ENCODE measurements at places on chromosomes 3 and 15.
A peak's percentile ranks its signal among the peaks of the same experiment; 100 is the strongest.

DNA sequence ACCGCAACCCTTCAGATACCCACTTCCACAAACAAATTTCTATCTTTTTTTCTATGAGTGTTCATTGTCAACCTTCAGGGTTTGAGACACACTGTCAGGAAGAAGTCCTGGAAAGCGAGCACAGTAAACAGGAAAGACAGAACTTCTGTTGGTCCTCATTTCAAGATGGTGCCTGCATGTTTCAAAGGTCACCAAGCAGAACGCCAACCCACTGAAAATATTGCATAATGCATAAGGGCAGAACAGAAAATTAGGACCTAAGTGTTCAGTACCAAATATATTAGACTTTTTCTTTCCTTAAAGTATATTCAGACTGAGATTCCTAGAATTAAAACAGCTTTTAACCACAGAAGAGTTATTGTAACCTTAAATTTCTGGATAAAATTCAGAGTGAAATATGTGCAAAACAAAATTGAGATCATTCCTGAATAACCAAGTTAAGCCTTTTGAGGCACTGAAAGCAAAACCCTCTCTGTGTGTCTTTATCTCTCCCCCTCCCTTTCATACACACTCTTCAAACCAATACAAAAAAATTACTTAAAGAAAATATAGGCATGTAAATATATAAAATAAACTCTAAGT lies 387.8 kb upstream of the THBS1 start:
- DNase-seq = no peak

- no peak for DNase-seq
These were observed 144.8 kb downstream of the ARPP21 start for GRCh38 chr3:35784169-35784568.

GRCh38 chr3:196016485-196016884 lies 65.4 kb downstream of the TFRC start:
- peak; percentile 63 for DNase-seq

DNA sequence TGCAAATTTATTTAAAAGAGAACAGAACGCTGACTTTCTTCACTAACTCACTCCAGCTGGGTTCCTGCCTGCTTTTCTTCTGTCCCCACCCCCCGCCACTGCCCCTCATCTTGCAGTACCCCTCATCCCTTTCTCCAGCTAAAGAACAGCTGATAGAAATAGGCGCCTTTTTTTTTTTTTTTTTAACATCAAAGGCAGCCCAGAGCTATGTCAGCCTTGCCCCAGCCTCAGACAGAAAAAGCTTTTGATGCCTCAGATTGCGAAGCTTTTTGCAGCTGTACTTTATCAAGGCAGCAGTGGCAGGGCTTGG lies 1.8 kb downstream of the CADPS start:
- no peak for DNase-seq

DNA sequence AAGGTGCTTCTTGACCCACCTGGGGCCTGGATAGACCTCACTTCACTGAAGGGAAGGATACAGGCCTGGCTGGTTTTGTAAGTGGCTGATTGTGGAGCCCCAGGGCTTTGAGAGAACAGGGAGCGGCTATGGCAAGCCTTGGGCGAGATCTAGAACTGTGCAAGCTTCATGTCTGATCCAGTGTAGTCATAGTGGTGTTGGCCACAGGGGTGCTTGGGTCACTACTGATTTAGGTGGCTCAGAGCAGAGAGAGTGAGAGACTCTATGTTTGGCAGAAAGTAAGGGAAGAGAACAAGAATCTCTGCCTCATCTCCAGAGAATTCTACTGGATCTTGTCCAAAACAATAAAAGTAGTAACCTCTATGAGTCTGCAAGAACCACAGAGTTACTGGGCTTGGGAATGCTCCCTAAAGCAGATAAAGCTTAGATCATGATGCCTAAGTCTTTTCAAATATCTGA lies 394.2 kb upstream of the EPHA3 start:
- no peak for DNase-seq

DNA sequence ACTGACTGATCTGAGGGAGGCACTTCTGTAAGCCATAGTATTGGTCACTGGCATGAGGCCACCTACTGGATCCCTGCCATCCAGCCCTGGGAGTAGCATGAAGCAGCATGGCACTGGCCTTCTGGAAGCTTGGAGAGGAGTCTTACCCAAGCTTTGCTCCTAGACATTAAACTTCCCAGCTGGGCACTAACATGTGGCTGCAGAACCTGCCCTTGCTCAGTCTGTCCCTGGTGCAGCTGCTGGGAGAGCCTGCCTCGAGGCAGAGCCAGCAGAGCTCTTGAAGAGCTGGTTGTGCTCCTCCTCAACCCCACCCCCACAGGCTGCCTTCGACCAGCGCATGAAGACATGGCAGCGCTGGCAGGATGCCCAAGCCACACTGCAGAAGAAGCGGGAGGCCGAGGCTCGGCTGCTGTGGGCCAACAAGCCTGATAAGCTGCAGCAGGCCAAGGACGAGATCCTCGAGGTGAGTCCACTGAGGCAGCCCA lies 17.1 kb upstream of the SNX22 start:
- DNase-seq = peak; percentile 61

GRCh38 chr3:59780209-59780608 lies 730.4 kb upstream of the CFAP20DC start:
- DNase-seq = no peak

DNA sequence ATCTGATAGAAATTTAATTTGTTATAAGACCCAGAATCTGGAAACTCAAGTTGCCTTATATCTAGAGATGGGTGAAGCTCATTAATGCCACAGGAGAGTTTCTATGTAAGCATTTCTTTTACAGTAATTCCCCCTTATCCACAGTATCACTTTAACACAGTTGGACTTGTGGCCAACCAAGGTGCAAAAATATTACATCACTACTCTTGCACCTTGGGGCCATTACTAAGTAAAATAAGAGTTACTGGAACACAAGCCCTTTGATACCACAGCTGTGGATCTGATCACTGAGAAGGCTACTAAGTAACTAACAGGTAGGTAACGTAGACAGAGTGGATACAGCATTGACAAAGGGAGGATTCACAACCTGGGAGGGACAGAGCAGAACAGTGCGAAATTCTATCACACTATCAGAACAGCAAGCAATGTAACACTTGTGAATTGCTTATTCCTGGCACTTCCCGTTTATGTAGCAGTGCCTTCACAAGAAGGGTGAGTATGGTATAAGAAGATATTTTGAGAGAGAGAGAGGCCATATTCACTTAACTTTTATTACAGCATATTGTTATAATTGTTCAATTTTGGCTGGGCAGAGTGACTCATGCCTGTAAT lies 33.9 kb upstream of the TOPBP1 start:
- no peak for DNase-seq
